ENCODE measurements at places on chromosomes 11 and 22. TPM values are rescaled to one million over a fixed set of nuclear protein-coding genes. Genes with fewer than 3 reads are reported as not detected.

DEFB131B gene
- not detected for total RNA-seq

KRTAP5-2 gene
- not detected for total RNA-seq

OR2AG2 gene
- 0.45 TPM for total RNA-seq

SLC7A4 gene
- total RNA-seq, result not detected

EXT2 gene
- 20.2 TPM for total RNA-seq

- no peak for DNase-seq
Observed at GRCh38 chr11:120384476-120384875, 48.3 kb downstream of the ARHGEF12 start.

- no peak for DNase-seq
Observed at GRCh38 chr11:114399490-114400215, 658 bp downstream of the C11orf71 start.

GRCh38 chr22:40216041-40216756 is 38.5 kb downstream of the TNRC6B start:
- DNase-seq, result peak; percentile 63

DNA sequence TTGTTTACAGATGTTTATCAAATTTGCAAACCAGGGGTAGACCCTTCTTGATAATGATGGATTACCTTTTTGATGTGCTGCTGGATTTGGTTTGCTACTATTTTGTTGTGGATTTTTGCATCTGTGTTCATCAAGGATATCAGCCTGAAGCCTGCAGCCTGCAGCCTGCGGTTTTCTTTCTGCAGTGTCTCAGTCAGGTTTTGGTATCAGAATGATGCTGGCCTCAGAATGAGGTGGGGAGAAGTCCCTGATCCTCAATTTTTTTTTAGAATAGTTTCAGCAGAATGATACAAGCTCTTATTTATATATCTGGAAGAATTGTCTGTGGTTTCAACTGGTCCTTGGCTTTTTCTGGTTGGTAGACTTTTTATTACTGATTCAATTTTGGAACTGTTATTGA is 19.7 kb upstream of the RAB38 start:
- DNase-seq, result no peak

DNA sequence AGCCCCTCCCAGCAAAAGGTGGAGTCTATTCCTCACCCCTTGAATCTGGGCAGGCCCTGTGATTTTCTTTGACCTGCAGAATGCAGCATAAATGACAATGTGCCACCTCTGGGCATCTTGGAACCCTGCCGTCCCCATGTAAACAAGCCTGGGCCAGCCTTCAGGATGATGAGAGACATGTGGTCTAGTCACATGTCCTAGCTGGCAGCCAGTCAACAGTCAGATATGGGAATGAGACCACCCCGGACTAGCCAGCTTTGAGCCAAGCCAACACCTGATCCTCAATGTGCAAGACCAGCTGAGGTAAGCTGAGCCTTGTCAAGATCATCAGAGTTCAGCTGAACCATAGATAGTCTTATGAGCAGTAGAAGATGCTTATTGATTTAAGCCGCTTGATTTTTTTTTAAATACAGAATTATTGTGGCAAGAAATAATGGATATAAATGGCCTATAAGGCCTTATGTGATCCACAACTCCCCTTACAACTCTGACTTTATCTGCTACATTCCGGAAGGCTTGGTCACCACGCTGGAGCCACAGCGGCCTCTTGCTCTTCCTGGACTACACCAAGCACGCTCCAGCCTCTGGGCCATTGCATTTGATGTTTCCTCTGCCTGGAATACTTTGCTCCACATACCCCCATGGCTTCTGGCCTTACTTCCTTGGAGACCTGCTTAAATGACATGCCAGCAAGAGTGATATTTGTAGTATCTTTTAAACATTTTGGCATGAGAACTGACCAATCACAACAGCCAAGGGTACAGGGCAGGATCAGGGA is 225.9 kb upstream of the SESN3 start:
- no peak for DNase-seq

DNA sequence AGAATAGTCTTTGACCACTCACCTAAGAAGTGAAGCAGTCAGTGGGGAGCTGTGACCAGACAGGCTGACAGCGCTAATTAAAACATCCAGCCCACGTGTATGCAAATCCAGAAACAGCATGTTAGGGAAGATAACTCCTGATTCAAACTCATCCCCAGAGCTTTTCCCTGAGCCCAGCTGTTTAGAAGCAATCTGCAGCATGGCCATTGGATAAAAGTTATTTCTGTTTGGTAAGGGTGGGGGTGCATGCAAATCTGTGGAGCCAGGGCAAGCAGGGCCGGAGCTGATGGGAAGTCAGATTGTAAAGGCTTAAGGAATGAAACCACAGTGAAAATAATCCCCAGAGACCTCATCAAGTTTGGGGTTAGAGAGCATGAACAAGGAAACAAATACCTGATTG is 247.9 kb upstream of the KIRREL3 start:
- no peak for DNase-seq

DNA sequence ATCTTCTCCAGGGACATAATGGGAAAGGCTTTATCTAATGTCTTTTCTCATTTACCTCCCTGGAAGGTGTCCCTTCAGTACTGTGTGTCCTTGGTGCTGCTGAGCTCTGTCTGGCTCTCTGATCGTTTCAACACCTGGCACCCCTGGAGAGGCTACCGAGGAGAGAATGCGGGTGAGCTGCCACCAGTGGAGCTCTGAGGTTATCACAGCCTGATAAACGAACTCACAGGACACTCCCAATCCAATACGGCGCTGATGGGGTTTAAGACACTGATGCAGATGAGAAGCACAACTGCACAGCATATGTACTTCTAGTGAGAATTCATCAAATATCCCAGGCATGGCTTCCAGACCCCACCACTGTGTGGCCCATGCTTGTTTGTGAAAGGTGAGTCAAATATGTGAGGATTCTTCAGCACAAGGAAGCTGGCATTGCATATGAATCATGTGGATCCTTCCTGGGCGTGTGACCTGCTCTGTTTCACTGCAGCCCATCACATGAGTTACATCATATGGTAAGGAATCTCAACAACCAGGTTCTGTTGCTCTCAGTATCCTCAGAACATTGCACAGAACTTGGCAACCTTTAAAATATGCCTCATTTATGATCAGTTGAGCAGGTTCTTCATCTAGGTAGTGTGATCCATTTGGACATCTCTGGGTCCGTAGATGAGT is 34.8 kb upstream of the VWA5A start:
- no peak for DNase-seq

DNA sequence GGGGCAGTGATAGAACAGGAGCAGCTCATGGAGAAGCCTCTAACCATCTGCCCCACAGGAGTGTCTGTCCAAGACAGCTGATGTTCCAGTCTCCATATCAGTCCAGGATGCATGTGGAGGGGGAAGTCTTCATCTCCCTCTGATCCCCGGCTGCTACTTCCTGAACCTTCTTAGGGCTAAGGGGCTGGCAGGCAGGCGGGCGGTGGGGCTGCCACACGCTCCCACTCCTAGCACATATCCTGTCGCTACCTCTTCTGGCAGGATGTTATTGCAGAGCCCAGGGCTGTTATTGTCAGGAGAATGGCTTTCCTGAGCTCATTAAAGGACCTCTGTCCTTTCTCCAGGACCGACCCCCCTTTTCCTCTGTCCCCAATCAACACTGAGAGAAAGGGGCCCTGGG is 25.4 kb downstream of the LRRC55 start:
- DNase-seq, result no peak

DNA sequence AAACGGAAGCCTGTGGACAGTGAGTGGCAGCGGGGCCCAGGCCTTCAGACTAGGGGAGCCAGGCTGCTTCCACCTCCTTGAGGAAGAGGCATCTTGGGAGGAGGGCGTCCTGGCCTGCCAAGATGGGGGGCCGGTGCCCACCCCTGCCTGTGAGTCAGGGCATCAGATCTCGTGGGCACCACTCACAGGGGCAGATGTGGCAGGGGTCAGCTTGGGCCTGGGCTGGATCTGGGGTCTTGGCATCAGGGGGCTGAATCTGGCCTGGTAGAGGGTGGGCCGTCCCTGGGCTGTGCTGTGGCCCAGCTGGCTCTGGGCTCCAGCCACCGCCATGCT is 24.1 kb upstream of the TH start:
- no peak for DNase-seq

GRCh38 chr22:32097018-32097417 is 54.0 kb downstream of the SLC5A1 start:
- DNase-seq, result no peak

GRCh38 chr11:77079666-77080065 is 12.9 kb downstream of the CAPN5 start:
- no peak for DNase-seq

GRCh38 chr11:119847853-119848252 is 118.9 kb upstream of the NECTIN1 start:
- DNase-seq, result no peak

DNA sequence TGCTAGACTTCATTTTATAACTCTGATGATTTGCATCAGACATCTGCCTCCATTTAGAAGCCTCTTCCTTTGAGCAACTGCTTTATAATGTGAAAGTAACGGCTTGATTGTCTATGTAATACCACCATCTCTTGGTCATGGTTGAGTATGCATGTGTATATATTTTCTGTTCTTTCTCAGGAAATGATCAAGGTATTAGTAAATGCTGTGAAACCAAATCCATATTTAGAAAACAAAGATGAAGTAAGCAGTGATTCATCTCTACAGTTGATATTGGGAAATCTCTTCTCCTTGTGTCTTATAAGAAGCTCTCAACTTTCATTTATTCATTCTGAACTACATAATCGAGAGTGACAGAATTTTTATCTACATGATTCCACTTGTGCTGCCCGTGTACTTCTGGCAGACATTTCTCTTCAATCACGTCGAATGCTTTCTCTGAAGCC is 104.6 kb upstream of the ANO3 start:
- no peak for DNase-seq

DNA sequence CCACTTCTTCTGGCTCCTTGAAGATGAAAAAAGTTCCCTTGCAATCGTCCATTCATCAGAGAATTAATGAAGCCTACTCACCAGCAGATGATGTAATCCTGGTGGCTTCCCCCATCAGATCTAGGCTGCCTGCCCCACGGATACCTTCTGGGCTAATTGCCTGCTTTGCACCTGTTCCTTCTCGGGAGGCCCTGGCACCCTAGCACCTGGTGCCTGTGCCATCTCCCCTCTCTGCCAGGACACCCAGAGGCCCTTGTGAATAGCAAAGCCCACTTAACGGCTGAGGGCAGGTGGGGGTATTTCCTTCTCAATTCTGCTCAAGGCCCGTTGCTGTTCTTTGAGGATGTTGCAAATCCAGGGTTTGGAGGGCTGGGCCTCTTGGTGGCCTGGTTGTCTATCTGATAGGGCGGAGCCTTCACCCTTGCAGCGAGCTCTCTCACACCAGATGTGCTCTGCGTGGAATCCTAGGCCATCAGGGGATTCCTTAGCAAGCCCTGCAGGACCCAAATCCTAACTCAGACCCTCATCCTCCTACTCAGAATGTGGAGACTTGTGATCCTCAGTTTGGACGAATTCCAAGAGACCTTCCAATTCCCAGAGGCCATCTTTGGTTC is at the start of gene LMO2:
TSS of gene LMO2 (minus strand) at position 363 of the 614 bp plus-strand sequence. CDS start 22,360 bp downstream, outside the sequence.
- peak; percentile 25 for DNase-seq

DNA sequence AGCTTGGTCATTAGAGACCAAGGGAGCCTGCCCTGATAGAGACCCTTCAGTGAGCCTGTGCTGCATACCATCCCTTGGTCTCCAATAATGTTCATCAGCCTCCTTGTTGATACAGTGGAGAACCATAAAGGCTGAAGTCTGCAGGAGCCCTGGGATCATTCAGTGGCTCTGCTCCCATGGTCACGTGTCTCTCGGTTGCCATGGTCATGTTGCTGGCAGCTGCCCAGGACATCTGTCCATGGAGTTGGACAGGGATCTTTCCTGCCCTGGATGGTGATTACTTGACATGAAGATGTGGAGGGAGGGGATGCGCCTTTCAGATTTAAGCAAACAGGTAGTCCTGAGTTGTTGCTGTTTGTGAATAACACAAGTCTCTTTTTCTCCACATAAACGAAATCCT is 38.2 kb downstream of the CYB5R2 start:
- no peak for DNase-seq

DNA sequence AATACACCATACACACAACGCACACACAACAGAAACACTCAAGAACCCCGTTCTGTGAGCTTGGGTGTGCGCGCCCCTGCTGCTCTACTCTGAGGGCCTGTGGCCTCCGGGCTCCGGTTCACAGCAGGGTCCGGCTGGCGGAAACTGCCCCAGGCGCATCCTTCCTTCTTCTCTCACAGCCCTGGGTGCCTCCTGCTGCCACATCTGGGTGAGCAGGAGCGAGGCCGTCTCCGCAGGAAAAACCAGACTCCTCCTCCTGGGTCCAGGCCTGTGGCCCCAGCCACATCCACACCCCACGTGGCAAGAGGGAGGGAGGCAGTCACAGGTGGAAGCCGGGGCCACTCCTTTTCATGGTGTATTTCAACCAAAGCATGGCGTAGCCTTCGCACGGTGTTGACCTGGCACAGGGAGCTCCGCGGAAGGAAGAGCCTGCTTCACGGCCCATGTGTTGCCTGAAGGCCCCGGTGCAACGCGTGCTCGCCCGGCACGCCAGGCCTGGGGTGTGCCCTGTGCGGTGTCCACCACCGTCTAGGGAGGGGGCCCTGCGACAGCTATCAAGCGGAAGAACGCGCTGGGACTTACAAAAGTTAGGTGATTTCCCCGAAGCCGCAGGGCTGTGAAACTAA is 1502.7 kb downstream of the TBC1D22A start:
- no peak for DNase-seq

GRCh38 chr11:134503100-134503499 is 91.1 kb upstream of the B3GAT1 start:
- no peak for DNase-seq

- peak; percentile 79 for DNase-seq
Observed at GRCh38 chr11:61791737-61792309, 576 bp downstream of the TMEM258 start.

- DNase-seq, result no peak
Observed at GRCh38 chr11:79054636-79055035, 386.2 kb downstream of the TENM4 start.

Data from activated CD8-positive, alpha-beta T cell treated with anti-CD3 and anti-CD28 coated beads for 36 hours (primary cell).